ENCODE measurements at places on chromosomes 5 and 9.

GRCh38 chr9:87479801-87480201 lies 17.9 kb upstream of the DAPK1 start:
- no peak for DNase-seq

- no peak for DNase-seq
These were observed 121.4 kb downstream of the DOCK8 start for GRCh38 chr9:336039-336438.

DNA sequence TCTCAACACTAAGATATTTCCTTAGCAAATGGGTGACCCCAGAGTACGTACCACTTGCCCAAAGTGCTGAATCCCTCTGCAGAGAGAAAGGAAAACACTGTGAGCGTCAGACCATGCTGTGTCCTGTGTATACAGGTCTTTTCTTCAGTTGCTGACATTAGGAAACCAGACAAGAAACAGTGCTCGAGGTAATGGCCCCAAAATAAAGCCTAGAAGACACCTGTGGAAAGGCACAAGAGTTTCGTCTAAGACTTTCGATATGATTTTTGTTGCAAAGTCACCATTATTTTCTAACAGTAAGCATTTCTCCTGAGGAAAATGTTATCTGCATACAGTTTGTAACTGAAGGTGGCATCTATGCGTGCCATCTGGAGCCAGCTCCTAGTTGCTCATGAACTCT lies 62.0 kb upstream of the SIMC1 start:
- DNase-seq = no peak

DNA sequence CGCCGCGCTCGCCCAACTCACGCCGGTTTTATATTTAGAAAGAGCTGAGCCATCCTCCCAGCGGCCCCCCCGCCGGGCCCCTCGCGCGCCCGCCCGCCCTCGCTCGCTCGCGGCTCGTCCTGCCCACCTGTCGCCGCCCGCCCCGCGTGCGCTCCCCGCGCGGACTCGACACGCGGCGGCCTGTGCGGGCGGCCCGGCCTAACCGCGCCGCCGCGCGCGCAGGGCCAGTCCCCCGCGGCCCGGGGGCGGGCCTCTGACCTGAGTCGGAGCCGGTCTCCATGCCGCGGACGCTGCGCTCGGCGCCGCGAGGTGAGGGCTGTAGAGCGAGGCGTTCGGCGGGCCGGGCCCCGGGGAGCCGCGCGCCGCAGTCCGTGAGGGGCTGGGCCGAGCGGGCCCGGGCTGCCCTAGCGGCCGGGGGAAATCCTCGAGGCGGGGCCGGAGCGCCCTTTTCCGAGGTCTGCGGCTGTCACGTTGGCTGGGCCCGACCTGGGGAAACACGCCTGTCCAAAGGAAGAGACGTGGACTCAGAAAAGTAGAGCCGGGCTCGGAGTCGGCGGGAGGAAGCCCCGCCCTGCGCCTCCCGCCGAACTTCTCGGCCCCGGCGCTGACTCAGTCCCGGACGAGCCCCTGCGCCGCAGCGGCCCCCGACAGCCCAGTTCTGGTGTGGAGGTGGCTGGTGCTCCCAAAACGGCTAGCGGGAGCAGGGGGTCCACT lies at the start of gene ECPAS:
Gene ECPAS, minus strand, starts transcription at position 526 of the 714 bp plus-strand sequence. CDS start 11,465 bp downstream, outside the sequence.
- DNase-seq = peak; percentile 61

GRCh38 chr5:15009420-15009819 lies 137.8 kb upstream of the ANKH start:
- no peak for DNase-seq

GRCh38 chr5:30878746-30879145 lies 314.7 kb upstream of the CDH6 start:
- DNase-seq = no peak

DNA sequence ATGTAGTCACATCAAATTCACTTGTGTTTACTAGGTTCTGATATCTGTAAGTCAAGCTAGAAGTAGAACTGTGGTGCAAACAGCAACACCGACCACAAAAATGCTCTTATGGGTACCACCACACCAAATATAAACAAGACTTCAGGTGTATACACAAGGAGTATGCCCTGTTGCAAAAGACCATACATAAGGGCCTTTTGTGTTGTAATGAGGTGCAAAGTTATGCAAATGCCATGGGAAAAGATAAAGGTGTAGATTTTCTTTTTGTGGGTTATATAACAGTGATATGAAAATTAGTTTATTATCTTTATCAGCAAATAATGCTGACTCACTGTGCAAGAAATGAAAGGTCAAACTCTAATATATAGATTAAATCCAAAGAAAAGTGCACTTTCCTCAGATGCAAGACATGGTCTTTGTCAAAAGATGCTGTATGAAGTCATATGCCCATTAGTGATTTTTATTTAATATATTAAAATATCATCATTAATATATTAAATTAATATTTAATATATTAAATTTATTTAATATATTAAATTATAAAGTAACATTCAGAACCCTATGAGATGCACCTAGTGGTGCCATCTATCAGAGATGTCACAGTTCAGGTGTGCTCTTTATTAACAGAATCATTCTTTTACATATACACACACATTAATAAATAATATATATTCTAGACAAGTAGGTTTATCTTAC lies 26.7 kb upstream of the ALDH1A1 start:
- no peak for DNase-seq

DNA sequence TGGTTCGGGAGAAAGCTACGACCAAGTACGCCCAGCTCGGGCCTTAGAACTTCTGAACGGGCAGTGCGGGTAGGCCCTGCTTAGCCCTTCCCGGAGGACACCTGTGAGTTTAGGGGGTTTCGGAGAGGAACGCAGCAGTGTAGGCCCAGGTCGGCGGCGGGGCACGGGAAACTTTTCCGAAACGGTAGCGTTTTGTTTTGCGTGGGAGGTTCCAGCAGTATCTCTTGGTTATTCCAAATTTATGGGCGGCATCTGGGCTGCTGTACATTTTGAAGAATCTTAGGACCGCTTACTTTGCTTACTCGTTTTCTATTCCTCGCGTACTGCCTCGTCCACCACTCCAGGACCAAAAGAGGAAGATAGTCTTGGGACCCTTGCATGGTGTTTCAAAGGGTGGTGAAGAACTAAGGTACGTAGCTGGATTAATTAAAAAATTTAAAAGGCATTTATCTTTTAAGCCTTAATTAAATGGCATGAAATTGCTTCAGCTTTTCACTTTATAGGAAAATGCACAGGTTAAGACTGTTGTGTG lies 492 bp downstream of the TENT2 start:
- DNase-seq = no peak

GRCh38 chr5:177539411-177539810 lies 15.0 kb downstream of the FAM193B start:
- no peak for DNase-seq

DNA sequence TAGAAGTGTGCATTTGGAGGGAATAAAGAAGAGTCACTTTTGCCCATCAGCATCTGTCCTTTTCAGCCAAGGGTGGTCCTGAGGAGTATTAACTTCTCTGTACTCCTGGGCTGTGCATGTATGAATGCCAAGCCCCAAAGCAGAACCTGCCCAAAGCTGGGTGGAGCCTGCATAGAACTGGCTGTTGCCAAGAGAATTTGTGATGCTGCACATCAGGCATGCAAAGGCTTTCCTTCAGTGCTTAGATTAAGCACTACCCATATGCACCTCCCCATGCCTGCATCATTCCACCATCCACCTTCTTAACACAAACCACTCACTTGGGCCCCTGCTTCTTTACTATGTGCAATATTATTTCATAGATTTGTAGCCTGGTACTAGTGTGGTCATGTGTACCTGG lies 493.8 kb downstream of the KIF4B start:
- no peak for DNase-seq
